MM.1S (cell line): ENCODE measurements at places on chromosomes 1 and 21.

GRCh38 chr1:11873395-11874257 is 14.9 kb upstream of the NPPB start:
- no peaks in the 10 kb centered on the region for H3K36me3 ChIP-seq
- no peaks in the 10 kb centered on the region for H3K4me1 ChIP-seq

GRCh38 chr1:16175610-16176553 is 20.0 kb upstream of the EPHA2 start:
- H3K4me1 ChIP-seq: no peaks in the 10 kb centered on the region
- no peaks in the 10 kb centered on the region for H3K36me3 ChIP-seq
- no peak for DNase-seq
- no peak overlapping the region for H3K4me3 ChIP-seq

DNA sequence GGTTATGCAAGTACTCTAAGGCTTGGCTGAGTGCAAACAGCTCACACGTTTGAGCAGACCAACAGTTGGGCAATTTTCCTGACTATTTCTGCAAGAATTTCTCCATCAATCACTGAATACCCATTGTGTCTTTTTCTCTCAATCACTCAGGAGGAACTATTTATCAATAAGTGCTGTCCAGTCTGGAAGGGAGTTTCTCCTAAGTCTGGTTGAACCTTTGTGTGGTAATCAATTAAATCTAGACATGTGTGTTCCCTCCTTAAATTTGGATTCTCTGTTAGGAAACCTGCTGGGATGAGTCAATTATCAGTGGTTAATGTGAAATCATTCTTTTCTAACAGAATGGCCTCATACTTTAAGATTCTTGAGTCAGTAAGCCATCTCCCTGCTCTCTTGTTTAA is 6.8 kb upstream of the AADACL3 start:
- H3K27me3 ChIP-seq: no peaks in the 10 kb centered on the region
- no peak for DNase-seq
- no peak overlapping the region for H3K4me3 ChIP-seq
- no peaks in the 10 kb centered on the region for H3K4me1 ChIP-seq
- H3K36me3 ChIP-seq: no peaks in the 10 kb centered on the region

DNA sequence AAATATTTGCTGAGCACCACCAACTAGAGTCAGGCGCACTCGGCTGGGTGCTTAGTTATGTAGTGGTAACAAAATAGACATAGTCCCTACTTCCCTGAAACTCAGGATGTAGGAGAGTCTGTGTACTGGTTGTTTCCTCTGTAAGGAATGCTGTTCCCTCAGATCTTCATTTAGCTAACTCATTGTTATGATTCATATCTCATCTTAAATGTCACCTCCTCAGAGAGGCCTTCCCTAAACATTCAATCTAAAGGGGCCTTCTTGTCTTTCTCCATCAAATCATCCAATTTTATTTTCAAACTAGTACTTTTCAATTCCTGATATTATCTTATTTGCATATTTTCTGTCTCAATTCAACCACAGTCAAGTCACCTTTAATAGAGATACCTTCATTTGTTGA is 132.9 kb downstream of the PIK3R3 start:
- H3K4me1 ChIP-seq: no peaks in the 10 kb centered on the region
- H3K27me3 ChIP-seq: no peaks in the 10 kb centered on the region
- no peaks in the 10 kb centered on the region for H3K36me3 ChIP-seq
- no peak for DNase-seq
- H3K27ac ChIP-seq: no peak overlapping the region

DNA sequence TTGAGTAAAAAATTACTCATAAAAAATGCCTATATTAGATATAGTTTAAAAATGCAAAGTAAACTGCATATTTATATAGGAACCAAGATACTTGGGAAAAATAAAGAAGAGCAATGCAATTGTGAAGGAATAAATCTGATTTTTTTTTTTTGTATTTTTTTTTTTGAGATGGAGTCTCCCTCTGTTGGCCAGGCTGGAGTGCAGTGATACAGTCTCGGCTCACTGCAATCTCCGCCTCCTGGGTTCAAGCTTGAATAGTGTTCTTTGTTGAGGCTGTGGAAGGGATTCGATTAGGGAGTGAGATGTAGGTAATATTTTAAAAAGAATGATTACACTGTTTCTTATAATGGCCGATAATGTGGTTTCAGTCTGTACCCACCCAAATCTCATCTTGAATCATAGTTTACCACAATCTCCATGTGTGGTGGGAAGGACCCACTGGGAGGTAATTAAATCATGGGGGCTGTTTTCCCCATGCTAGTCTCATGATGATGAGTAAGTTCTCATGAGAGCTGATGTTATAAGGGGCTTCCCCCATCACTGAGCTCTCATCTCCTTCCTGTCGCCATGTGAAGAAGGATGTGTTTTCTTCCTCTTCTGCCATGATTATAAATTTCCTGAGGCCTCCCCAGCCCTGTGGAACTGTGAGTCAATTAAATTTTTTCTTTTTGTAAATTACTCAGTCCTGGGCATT is 1765.9 kb downstream of the PLA2G4A start:
- H3K4me3 ChIP-seq: no peak overlapping the region
- no peaks in the 10 kb centered on the region for H3K36me3 ChIP-seq
- H3K27ac ChIP-seq: no peak overlapping the region
- H3K27me3 ChIP-seq: no peaks in the 10 kb centered on the region
- H3K4me1 ChIP-seq: no peaks in the 10 kb centered on the region
- no peak for DNase-seq

GRCh38 chr1:158833264-158833663 is 2.1 kb downstream of the MNDA start:
- H3K27me3 ChIP-seq: no peaks in the 10 kb centered on the region
- peaks cover 12% of the 10 kb centered on the region for H3K4me1 ChIP-seq
- H3K4me3 ChIP-seq: no peak overlapping the region
- H3K36me3 ChIP-seq: no peaks in the 10 kb centered on the region
- H3K27ac ChIP-seq: no peak overlapping the region

- no peaks in the 10 kb centered on the region for H3K36me3 ChIP-seq
- no peaks in the 10 kb centered on the region for H3K4me1 ChIP-seq
- no peak overlapping the region for H3K27ac ChIP-seq
- H3K27me3 ChIP-seq: no peaks in the 10 kb centered on the region
Observed at GRCh38 chr1:117708323-117709248, 102.7 kb downstream of the TENT5C start.

DNA sequence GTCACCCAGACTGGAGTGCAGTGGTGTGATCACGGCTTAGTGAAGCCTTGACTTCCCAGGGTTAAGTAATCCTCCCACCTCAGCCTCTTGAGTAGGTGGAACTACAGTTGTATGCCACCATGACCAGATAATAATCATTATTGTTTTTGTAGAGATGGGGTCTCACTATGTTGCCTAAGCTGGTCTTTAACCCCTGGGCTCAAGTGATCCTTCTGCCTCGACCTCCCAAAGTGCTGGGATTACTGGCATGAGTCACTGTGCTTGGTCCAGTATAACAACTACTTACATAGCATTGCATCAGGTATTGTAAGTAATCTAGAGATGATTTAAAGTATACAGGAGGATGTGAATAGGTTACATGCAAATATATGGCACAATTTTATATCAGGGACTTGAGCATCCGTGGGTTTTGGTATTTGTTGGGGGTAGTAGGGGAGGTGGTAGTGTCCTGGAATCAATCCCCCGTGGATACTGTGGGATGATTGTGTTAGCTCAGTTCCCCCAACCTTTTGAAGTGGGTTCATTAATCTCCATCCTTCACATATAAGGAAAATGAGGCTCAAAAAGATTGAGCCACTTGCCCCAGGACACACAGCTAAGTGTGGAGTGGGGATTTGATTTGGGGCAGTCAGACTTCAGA is 61.4 kb upstream of the CNIH3 start:
- DNase-seq: no peak
- H3K4me3 ChIP-seq: no peak overlapping the region
- no peaks in the 10 kb centered on the region for H3K36me3 ChIP-seq
- H3K27me3 ChIP-seq: no peaks in the 10 kb centered on the region
- no peaks in the 10 kb centered on the region for H3K4me1 ChIP-seq

- no peak for DNase-seq
- no peak overlapping the region for H3K4me3 ChIP-seq
- no peaks in the 10 kb centered on the region for H3K36me3 ChIP-seq
- H3K27ac ChIP-seq: no peak overlapping the region
- no peaks in the 10 kb centered on the region for H3K4me1 ChIP-seq
Observed at GRCh38 chr1:178651742-178652141, 73.3 kb upstream of the RALGPS2 start.

GRCh38 chr1:8629241-8630091 is 188.0 kb downstream of the RERE start:
- peak; percentile 39 for DNase-seq
- H3K4me3 ChIP-seq: peak overlapping the region; percentile 9; the same call in 1 of the 2 replicates
- H3K27ac ChIP-seq: peak overlapping the region; percentile 11; the same call in 1 of the 2 replicates
- H3K27me3 ChIP-seq: no peaks in the 10 kb centered on the region
- 0 out of 2 replicates have a peak, but pooled peaks cover 9% of the 10 kb centered on the region for H3K4me1 ChIP-seq

GRCh38 chr1:117976381-117976780 is 46.8 kb downstream of the WDR3 start:
- H3K27ac ChIP-seq: no peak overlapping the region
- no peak for DNase-seq
- no peak overlapping the region for H3K4me3 ChIP-seq
- H3K4me1 ChIP-seq: no peaks in the 10 kb centered on the region

- H3K4me3 ChIP-seq: no peak overlapping the region
- no peaks in the 10 kb centered on the region for H3K36me3 ChIP-seq
- H3K27ac ChIP-seq: no peak overlapping the region
- no peaks in the 10 kb centered on the region for H3K4me1 ChIP-seq
- peaks cover 43% of the 10 kb centered on the region for H3K27me3 ChIP-seq
Observed at GRCh38 chr21:41647806-41648561, 118.9 kb downstream of the RIPK4 start.

DNA sequence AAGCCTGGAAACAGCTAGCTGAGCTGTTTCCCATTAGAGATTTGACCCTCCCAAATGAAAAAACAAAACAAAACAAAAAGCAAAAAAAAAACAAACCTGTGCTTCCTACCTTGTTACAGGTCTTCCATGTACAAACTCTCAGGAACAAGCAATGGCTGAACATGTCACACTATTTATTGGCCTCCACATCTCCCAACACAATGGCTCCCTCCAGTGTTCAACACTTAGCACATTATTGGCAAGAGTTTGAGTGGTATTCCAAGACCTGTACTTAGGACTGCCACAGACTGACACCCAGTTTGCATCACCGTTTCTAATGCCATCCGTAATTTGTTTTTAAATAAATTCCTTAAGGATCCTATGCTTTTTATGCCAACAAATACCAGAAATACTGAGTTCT is 195.0 kb upstream of the OLFM3 start:
- H3K27me3 ChIP-seq: no peaks in the 10 kb centered on the region
- H3K36me3 ChIP-seq: no peaks in the 10 kb centered on the region
- no peak overlapping the region for H3K27ac ChIP-seq

DNA sequence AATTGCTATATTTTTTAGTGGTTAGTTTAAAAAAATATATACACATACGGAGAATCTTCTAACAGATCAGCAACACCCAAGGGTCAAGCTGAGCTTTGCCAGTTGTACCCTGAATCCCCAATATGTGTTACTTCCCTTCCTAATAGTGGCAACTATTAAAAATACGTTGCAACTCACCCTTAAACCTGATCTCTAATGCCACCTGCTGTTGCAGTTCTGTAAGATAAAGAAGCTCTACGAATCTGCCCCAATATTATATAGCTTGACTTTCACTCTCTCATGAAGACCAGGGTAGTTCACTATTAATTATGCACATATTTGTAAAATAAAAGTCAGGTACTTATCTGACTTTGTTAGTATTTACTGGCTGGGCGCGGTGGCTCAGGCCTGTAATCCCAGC is 58.4 kb downstream of the ASH1L start:
- H3K36me3 ChIP-seq: no peaks in the 10 kb centered on the region; the same call in 1 of the 2 replicates
- no peaks in the 10 kb centered on the region for H3K27me3 ChIP-seq
- no peak overlapping the region for H3K4me3 ChIP-seq
- DNase-seq: peak; percentile 75
- peaks cover 9% of the 10 kb centered on the region for H3K4me1 ChIP-seq

DNA sequence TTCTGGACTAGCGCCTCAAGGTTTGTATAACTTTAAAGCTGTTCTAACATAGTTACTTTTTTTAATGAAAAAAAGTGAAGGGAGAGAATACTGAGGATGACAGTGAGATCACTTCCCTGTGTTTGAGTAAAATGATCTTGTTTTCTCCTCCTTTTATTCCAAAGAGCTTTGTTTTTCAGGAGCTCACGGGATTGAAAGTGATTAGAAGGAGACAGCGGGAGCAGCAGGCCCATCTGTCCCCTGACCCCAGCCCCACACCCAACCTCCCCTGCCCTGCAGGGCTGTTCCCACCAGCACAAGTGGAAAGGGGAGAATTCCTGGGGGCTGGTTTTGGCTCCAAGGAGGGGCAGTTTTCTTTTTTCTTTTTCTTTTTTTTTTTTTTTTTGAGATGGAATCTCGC is 2.1 kb upstream of the DNMT3L start:
- H3K4me3 ChIP-seq: no peak overlapping the region
- no peak overlapping the region for H3K27ac ChIP-seq
- no peaks in the 10 kb centered on the region for H3K36me3 ChIP-seq
- peaks cover 34% of the 10 kb centered on the region for H3K27me3 ChIP-seq
- no peak for DNase-seq

- DNase-seq: no peak
- H3K4me1 ChIP-seq: no peaks in the 10 kb centered on the region
- H3K4me3 ChIP-seq: no peak overlapping the region
- no peaks in the 10 kb centered on the region for H3K36me3 ChIP-seq
- no peak overlapping the region for H3K27ac ChIP-seq
- H3K27me3 ChIP-seq: no peaks in the 10 kb centered on the region
Observed at GRCh38 chr1:153292740-153293479, 19.8 kb downstream of the PGLYRP3 start.

- DNase-seq: peak; percentile 31
- no peaks in the 10 kb centered on the region for H3K4me1 ChIP-seq
- H3K27me3 ChIP-seq: no peaks in the 10 kb centered on the region
- H3K4me3 ChIP-seq: no peak overlapping the region
Observed at GRCh38 chr1:217542837-217543236, 88.1 kb downstream of the GPATCH2 start.

DNA sequence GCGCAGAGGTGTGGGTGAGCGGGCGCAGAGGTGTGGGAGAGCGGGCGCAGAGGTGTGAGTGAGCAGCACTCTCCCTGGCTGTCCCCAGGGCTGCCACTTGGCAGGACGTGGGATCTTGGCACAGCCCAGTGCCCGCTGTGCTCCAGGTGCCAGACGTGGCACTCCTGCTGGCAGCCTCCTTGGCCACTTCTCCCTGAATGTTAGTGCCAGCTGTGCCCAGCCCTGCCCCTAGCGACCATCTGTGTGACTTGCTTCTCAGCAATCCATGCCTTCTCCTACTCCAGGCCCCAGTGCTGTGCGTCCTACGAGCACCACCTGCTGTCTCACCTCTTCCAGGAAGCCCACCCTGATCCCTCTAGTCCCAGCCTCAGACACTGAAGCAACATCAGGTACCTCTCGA is 30.5 kb downstream of the KRTAP10-1 start:
- H3K36me3 ChIP-seq: no peaks in the 10 kb centered on the region
- peak; percentile 47 for DNase-seq
- H3K27me3 ChIP-seq: peaks cover 95% of the 10 kb centered on the region
- no peak overlapping the region for H3K27ac ChIP-seq

DNA sequence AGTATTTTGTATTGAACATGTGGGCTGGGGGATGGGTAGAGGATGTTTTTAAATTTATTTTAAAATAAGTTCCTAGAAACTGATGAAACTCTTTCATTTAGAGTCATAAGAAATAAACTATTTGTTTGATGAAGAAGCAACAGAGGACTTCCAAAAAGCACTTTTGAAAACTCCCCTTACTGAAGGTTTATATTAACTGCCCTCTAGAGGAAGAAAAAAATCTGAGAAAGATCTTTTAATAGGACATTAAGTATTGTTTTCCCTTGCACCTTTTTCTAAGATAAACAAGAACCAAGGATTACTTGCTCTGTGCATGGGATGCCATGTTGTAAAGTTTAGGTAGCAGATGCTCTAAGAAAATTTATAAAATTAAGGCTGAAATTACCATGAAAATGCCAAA is 14.1 kb downstream of the DISP1 start:
- no peak overlapping the region for H3K27ac ChIP-seq
- H3K4me3 ChIP-seq: no peak overlapping the region
- peak; percentile 13 for DNase-seq
- H3K4me1 ChIP-seq: no peaks in the 10 kb centered on the region
- no peaks in the 10 kb centered on the region for H3K27me3 ChIP-seq
